Pancreas (tissue), 10 donors: ENCODE measurements at places on chromosomes 4 and X.

DNA sequence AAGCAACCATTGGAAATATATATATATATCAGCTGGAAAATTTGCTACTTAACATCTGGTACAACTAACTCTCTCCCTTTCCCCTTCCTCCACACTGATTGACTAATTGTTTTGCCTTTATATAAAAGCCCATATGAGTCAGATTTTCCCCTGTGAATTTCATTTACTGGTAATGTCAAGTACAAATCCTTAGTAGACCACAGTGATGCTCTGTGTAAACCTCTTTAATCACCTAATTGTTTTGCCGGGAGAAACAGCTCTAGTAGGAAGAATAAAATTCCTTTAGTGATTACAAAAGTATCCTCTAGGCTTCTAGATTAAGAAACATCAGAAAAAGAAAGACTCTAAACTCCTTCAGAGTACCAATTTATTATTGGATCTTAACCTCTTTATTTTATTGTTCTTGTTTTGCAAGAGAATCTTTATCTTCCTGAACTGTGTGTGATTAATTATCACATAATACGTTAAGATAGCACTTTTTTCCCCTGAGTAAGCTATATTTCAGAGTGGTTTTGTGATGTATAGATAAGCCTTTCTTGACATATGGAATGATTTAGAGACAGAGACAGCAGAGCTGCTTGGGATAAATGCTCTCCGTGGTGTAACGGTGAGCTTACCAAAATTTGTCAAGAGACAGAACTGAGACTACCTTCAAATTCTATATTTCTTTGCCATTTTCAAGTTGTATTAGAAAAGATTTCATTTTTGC, 1606.4 kb upstream of the TENM3 start:
- no peak for DNase-seq

DNA sequence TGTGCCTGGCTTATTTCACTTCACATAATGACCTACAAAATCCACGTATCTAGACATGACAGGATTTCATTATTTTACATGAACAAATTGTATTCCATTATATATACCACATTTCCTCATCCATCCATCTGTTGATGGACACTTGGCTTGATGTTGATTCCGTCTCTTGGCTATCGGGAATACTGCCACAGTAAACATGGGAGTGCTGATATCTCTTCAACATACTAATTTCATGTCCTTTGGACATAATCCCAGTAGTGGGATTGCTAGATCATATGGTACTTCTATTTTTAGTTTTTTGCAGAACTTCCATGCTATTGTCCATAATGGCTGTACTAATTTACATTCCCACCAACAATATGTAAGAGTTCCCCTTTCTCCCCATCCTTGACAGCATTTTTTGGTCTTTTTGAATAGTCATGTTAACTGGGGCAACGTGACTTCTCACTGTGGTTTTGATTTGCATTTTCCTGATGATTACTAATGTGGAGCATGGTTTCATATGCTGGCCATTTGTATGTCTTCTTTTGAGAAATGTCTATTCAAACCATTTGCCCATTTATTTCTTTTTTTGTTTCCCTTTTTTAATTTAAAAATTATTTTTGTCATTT, 68.9 kb downstream of the HTRA3 start:
- DNase-seq: no peak

DNA sequence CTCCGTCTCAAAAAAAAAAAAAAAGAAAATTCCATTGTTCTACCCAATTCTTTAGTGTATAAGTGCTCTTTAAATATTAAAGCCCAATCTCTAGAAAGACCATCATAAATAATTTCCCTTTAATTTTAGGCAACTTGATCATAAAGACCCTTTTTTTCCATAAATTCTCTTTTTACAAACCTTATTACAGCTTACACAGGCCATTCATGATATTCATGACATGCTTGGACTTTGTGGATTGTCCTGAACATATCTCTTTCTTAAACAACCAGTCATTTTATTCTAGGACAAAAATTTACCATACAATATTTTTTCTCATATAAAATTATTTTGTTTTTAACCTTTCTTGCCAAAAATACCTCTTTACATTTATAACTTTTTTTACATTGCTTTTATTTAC, 30.5 kb downstream of the TLR8 start:
- DNase-seq: no peak

DNA sequence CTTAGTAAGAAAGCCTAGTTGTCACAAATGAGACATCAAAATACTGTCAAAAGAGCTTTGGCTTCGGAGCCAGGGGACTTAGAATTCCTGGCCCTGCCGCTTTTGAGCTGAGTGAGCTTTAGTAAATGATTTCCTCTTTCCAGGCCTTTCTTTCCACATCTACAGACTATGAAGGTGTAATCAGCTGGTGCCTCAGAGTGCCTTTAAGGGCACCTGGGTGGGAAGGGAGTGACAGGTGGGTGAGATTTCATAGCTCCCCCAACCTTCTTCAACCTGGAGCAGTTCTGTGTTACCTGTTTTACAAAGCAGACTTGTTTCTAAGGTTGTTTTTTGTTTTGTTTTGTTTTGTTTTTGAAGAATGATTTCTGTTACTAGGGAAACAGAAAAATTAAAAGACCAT, 154.7 kb upstream of the BOD1L1 start:
- no peak for DNase-seq

- no peak for DNase-seq
These were observed 3.4 kb downstream of the CD38 start for GRCh38 chr4:15781427-15782095.

DNA sequence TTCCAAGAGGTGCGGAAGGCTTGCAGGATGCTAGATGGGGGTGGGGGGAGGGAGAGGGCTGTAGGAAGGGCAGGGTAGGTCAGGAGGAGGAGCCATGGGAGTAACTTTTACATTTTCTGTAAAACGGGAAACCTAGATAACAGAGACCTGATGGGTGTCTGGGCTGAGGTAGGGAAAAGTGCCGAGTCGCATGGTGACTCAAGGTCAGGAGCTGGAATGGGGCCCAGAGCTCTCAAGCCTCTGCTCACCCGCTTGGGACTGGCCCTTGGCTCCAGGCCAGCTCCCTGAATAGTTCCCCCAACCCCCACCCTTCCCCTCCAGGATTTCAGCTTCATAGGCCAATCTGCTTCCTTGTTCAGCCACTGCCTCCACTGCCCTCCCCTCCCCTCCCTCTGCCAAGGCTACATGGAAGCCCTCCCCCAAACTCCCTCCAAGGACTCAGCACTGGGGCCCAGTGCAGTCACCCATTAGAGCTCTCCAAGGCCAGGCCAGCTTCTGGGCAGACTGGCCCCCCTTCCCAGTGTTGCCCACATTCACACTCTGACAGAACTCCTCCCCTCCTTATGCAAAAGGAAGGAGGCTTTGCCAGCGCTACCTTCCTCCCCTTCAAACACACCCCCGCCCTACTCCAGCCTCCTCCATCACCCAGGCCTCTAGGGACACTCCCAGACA, 43.6 kb downstream of the TSC22D3 start:
- peak; percentile 94 for DNase-seq

- no peak for DNase-seq
These were observed 74.3 kb downstream of the NSG1 start for GRCh38 chr4:4461178-4461577.

GRCh38 chrX:41381685-41382084, 47.7 kb downstream of the DDX3X start:
- no peak for DNase-seq
